ENCODE measurements at places on chromosomes 11 and 22.
A peak's percentile ranks its signal among the peaks of the same experiment; 100 is the strongest.

DNA sequence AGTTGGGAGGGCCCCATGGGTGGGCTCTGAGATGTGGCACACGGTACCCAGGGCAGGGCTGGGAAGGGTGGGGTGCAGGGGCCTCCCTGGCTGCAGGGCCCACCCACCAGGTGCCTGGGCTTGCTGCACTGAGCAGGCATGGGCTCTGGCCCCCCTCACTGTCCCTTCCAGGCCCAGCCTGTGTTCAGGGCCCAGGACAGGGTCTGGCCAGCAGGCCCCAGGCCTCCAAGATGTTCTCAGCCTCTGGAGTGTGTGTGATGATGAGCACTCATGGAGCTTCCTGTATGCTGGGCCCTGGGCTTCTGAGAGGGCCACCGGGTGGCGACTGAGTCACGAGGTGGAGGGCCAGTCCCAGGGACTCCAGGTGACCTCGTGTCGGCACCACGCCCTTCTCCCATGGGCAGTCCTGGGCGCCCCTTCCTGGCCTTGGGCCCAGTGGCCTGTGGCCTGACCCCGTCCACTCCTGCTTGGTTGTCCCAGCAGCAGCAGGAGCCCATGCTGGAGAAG, 55.9 kb upstream of the CCDC188 start:
- no peak for DNase-seq

- peak; percentile 58 for DNase-seq
Observed at GRCh38 chr22:18110194-18110953, at the start of gene TUBA8. Gene TUBA8, plus strand, starts transcription at chr22:18110809. Its CDS starts 57 bp downstream, at chr22:18110866.

DNA sequence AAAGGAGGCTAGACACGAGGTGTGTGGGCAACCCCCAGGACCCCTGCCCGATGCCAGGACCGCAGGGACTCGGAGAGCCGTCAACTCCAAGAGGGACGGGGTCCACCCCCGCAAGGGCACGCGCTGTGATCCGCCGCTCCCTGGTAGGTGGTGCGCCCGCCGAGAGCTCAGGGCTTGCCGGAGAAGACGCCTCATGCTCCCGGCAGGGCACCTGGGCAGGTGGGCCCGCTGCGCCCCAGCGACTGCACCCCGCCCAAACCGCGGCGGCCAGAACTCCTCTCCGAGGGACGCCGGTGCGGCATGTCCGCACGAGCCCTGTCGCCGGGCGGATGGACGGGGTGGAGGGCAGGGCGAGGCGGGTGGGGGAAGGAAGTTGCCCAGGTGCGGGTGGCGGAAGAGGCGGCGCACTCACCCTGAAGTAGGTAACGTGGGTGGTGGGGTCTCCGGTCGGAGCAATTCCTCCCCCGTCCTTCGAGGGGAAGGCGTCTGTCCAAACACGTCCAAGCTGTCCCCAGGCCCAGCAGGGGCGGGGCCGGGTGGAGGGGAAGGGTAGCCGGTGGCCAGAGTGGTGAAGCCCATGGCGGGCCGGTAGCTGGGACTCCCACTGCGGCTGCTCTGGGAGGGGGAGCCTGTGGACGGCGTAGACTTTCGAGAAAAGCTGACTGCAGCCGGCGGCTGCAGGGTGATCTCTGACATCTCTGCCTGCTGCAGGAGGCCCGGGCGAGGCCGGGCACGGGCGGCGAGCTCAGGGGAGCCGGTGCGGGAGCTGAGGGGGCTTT, 37.2 kb downstream of the IGSF9B start:
- DNase-seq: no peak

DNA sequence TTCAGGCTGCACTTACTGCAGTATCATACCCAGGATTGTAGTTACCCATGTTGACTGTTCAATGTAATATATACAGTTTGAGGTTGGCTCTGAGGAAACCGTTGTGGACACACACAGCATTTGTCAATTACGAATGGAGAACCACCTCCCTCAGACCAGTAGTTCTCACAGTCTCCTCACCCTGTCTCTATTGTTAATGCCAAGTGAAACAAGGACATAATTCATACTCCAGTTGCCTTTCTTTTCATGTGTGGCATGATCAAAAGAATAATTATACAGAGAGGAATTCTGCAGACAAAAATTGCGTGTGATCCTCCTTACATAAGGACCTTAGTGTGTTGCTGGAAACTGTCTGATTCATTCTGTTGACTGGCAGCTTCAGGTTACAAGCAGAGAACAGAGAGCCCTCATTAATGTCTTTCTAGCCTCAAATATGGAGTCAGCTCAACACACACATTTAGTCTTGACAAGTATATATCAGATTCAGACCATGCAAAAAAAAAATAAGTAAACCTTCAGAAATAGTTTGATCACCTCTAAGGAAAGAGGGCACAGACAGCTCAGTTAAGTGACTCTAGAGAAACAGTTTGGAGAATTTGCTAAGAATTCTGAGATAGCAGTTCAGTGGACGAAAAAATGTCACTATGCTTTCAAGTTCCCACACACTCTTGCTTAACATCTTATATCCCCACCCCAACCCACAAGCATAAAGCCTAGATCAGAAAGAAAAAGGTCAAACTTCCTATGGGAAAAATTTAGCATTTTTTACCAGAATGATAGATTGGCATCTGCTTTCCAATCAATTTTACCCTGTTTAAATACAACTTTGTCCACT, 96.1 kb downstream of the MAML2 start:
- DNase-seq: no peak

GRCh38 chr11:134752964-134753770, 341.1 kb upstream of the B3GAT1 start:
- no peak for DNase-seq

GRCh38 chr22:50314081-50314454, 6.6 kb upstream of the PLXNB2 start:
- no peak for DNase-seq

- DNase-seq: no peak
Observed at GRCh38 chr11:75578977-75579376, 16.9 kb downstream of the SERPINH1 start.

Data from renal cortex interstitium (tissue), 15 donors.